CD4-positive, alpha-beta T cell treated with Interleukin-12 subunit alpha and Interleukin-12 subunit beta, for 1 hour (primary cell): ENCODE measurements at places on chromosomes 6 and 20.

DNA sequence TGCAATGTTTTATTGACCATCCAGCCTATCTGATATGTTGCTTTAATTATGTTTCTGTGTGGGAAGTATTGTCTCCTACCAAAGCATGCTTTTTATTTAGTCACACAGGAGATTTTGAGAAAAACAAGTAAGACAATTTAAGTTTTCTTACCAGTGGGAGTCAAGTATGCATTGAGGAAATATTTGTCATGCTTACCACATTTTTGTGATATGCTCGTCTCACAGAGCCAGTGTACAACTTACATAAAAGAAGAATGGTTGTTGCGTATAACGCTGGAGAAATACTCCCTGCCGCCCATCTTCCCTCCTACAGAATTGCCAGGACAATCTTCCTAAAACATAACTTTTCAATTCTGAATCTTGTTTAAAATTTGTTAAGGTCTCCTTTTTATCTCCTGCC is 37.1 kb upstream of the FILIP1 start:
- DNase-seq: no peak

GRCh38 chr20:44036441-44036840 is 121.8 kb downstream of the TOX2 start:
- DNase-seq: no peak

GRCh38 chr6:22651731-22652130 is 82.4 kb downstream of the HDGFL1 start:
- no peak for DNase-seq

DNA sequence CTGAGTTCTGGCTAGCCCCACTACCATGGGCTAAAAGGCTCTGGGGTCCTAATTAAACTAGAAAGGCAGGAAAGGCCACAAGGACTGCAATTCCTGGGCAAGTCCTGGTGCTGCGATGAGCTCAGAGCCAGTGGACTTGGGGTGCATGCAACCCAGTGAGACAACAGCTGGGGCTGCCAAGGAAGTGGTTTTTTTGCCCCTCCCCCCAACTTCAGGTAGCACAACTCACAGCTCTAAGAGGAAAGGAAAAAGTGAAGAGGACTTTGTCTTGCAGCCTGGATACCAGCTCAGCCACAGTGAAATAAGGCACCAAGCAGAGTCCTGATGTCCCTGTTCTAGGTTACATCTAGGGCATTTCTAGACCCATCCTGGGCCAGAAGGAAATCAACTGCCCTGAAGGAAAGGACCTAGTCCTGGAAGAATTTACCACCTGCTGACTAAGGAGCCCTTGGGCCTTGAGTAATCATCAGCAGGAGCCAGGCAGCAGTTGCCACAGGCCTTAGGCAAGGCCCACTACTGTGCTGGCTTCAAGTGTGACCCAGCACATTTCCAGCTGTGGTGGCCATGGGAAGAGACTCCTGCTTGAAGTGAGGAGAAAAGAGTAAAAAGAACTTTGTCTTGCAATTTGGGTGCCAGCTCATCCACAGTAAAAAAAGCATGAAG is 358.4 kb downstream of the BTBD3 start:
- DNase-seq: no peak

- no peak for DNase-seq
Measured at GRCh38 chr6:111388681-111389080, 94.3 kb downstream of the REV3L start.

- peak; percentile 50 for DNase-seq
Measured at GRCh38 chr20:3121271-3121911, 36.9 kb upstream of the AVP start.

- DNase-seq: no peak
Measured at GRCh38 chr20:62428002-62428372, 648 bp upstream of the RBBP8NL start.

GRCh38 chr6:112005013-112005371 is 48.9 kb upstream of the CCN6 start:
- no peak for DNase-seq
